ENCODE measurements at places on chromosomes 3 and 15. TPM values are rescaled to one million over a fixed set of nuclear protein-coding genes. Genes with fewer than 3 reads are reported as not detected.

Gene SKOR1
- 0.05 TPM for total RNA-seq

Gene CHRM5
- 0.02 TPM for total RNA-seq

Gene SLC9C1
- total RNA-seq: not detected

Gene MESP2
- total RNA-seq: 0.54 TPM

Gene CEP19
- total RNA-seq: 2.9 TPM

Gene PLCL2
- total RNA-seq: 5.7 TPM

Gene CLSTN2
- total RNA-seq: 0.05 TPM

Measured in A549 treated with CORT108297 at 1 μM for 4 hours (cell line).